ENCODE measurements at places on chromosomes 2 and 18. TPM values are rescaled to one million over a fixed set of nuclear protein-coding genes. Genes with fewer than 3 reads are reported as not detected.

GRCh38 chr18:48797841-48798255, 152.9 kb downstream of the SMAD7 start:
- H3K36me3 ChIP-seq = no peaks in the 10 kb centered on the region
- H3K27me3 ChIP-seq = no peaks in the 10 kb centered on the region
- H3K4me1 ChIP-seq = peaks cover 32% of the 10 kb centered on the region
- peak; percentile 1 for DNase-seq
- H3K27ac ChIP-seq = no peak overlapping the region

GRCh38 chr2:174635015-174635593, 37.5 kb upstream of the WIPF1 start:
- peaks cover 24% of the 10 kb centered on the region for H3K36me3 ChIP-seq
- H3K4me3 ChIP-seq = peak overlapping the region; percentile 92
- peak overlapping the region; percentile 98 for H3K27ac ChIP-seq
- no peaks in the 10 kb centered on the region for H3K27me3 ChIP-seq
- DNase-seq = peak; percentile 19

GRCh38 chr2:37555457-37555856, 116.0 kb downstream of the CDC42EP3 start:
- H3K27ac ChIP-seq = no peak overlapping the region
- no peaks in the 10 kb centered on the region for H3K27me3 ChIP-seq
- H3K36me3 ChIP-seq = no peaks in the 10 kb centered on the region
- H3K4me1 ChIP-seq = peaks cover 13% of the 10 kb centered on the region
- DNase-seq = peak; percentile 37

Gene GPAT2
- total RNA-seq = 10.0 TPM

All from activated CD4-positive, alpha-beta T cell treated with anti-CD3 and anti-CD28 coated beads for 36 hours (primary cell).